ENCODE measurements at places on chromosomes 3 and 15. TPM values are rescaled to one million over a fixed set of nuclear protein-coding genes. Genes with fewer than 3 reads are reported as not detected.

The DBR1 gene
- 21.8 TPM for total RNA-seq

The NTRK3 gene
- not detected for total RNA-seq

The NPAP1 gene
- not detected for total RNA-seq

The CHRNA5 gene
- 2.7 TPM for total RNA-seq

The CPEB1 gene
- total RNA-seq, result 0.29 TPM

The FOXB1 gene
- 0.52 TPM for total RNA-seq

The ALDH1L1 gene
- total RNA-seq, result not detected

The GOLGA8G gene
- total RNA-seq, result not detected

The AMIGO3 gene
- 0.95 TPM for total RNA-seq

The CELF6 gene
- total RNA-seq, result 0.45 TPM

The ARL8B gene
- 41.0 TPM for total RNA-seq

The HTR3E gene
- total RNA-seq, result not detected

The CDC25A gene
- total RNA-seq, result 30.3 TPM

The DUSP7 gene
- total RNA-seq, result 37.4 TPM

The CORO2B gene
- total RNA-seq, result not detected

The ARL14 gene
- total RNA-seq, result not detected

The UPK1B gene
- not detected for total RNA-seq

The TMEM207 gene
- total RNA-seq, result not detected

The LZTFL1 gene
- total RNA-seq, result 6.7 TPM

The TEX55 gene
- not detected for total RNA-seq

The MYLK gene
- total RNA-seq, result not detected

The HOMER2 gene
- 12.0 TPM for total RNA-seq

The TUBGCP5 gene
- total RNA-seq, result 25.3 TPM

The GHSR gene
- not detected for total RNA-seq

The UBAP1L gene
- 3.5 TPM for total RNA-seq

The CTXND1 gene
- not detected for total RNA-seq

The THBS1 gene
- total RNA-seq, result 1.2 TPM

The CAMKV gene
- not detected for total RNA-seq

The SLC28A2 gene
- total RNA-seq, result not detected

The KIAA1143 gene
- total RNA-seq, result 38.7 TPM

The IDH2 gene
- total RNA-seq, result 291 TPM

The EFCC1 gene
- total RNA-seq, result 0.21 TPM

The PRTG gene
- not detected for total RNA-seq

The AHSG gene
- total RNA-seq, result not detected

The CYP1A1 gene
- 4.8 TPM for total RNA-seq

The SLC15A2 gene
- 3.9 TPM for total RNA-seq

The RGMA gene
- total RNA-seq, result not detected

The IL17RC gene
- total RNA-seq, result 0.42 TPM

The ISLR gene
- not detected for total RNA-seq

The CCDC13 gene
- not detected for total RNA-seq

The SLC2A2 gene
- not detected for total RNA-seq

The ZNF80 gene
- 0.71 TPM for total RNA-seq

The SHF gene
- total RNA-seq, result 1.3 TPM

The PRSS50 gene
- not detected for total RNA-seq

The PLCB2 gene
- total RNA-seq, result 160 TPM

The DCLK3 gene
- not detected for total RNA-seq

The GXYLT2 gene
- total RNA-seq, result not detected

The CSTA gene
- total RNA-seq, result not detected

The HPS3 gene
- total RNA-seq, result 26.8 TPM

The UCN2 gene
- not detected for total RNA-seq

The AADAC gene
- not detected for total RNA-seq

All from activated CD8-positive, alpha-beta T cell treated with anti-CD3 and anti-CD28 coated beads, Interleukin-2, amount 10 ng/mL, durations not matched to agents 7 days and 5 days (primary cell).